ENCODE measurements at places on chromosomes 5 and 9.
A peak's percentile ranks its signal among the peaks of the same experiment; 100 is the strongest.

DNA sequence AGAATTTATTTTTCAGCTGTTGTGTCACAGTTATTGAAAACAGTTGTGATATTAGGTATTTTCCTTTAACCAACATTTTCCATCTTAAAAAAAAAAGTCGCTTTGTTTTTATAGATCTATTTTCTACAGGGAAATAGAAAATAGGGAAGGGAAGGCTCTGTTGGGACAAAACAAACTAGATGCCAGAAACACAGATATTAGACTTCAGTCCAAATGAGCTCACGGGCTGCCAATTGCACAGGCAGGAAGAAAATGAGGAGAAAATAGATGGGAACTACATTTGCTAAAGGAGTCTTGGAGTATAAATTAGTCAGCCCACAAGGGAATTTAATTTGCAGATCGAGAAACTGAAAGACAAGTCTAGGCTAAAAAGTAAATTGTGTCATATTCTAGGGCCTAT lies 21.4 kb upstream of the ISOC1 start:
- DNase-seq: no peak

GRCh38 chr5:165224366-165225045 lies 1719.1 kb downstream of the MAT2B start:
- DNase-seq: no peak

DNA sequence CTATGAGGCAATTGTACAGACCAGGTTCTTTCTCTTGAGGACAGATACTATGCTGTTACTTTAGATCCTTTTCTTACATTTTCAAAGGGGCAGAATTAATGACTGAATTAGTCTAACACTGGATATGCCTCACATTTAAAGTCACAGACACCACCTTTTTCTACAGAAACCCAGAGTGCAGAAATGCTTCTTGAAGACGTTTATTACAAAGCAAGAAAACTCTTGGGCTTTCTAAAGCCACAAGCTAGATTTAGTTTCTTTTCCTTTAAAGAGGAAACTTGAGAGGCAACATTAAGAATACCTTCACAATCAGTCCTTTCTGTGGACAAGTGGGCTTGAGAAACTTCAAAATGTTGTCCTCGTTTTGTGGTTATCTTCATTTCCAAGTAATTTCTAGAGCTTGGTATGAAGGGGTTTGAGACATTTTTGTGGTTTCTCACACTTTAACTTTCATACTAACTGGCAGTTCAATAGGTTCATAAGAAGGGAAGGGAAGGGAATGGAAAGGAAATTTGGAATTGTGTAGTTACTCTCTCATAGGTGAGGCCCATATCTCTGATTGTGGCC lies 527.4 kb downstream of the RASEF start:
- no peak for DNase-seq

DNA sequence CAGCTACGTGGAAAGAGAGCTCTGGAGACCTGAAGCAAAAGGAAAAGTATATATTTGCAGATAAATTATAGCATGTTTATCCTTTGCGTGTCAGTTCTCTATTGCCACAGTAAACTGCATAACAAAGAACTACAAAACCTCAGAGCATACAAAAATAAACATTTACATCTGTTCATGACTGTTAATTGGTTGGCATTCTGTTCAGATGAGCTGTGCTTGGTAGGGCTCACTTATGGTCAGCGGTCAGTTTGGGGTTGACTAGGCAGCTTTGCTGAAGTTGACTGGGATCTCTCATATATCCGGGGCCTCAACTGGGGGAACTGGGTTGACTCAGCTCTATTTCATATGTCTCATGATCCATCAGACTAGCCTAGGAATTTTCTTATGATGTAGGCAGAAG lies 257.7 kb downstream of the TLE1 start:
- no peak for DNase-seq

- no peak for DNase-seq
Observed at GRCh38 chr5:139671096-139671841, 23.1 kb downstream of the CXXC5 start.

DNA sequence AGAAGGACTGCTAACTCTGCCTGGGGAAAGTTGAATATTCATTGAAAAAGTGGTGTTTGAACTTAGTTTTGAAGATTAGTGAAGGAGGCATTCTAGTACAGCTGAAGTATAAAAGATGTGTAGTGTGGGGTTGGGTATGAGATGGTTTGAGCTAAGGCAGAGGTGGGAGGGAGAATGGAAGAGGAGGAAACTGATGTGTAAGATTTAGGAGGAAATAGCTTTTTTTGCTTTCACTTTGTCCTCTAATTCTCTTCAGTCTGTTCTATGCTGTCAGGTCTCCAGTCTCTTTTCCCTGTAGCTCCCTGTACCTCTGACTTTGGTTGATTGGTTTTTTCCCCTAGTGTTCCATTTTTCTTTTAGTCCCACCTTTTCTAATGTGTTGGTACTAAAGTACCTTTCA lies 9.0 kb downstream of the CREBRF start:
- DNase-seq: no peak

- no peak for DNase-seq
Observed at GRCh38 chr5:135441350-135441831, 5.8 kb downstream of the DCANP1 start.

DNA sequence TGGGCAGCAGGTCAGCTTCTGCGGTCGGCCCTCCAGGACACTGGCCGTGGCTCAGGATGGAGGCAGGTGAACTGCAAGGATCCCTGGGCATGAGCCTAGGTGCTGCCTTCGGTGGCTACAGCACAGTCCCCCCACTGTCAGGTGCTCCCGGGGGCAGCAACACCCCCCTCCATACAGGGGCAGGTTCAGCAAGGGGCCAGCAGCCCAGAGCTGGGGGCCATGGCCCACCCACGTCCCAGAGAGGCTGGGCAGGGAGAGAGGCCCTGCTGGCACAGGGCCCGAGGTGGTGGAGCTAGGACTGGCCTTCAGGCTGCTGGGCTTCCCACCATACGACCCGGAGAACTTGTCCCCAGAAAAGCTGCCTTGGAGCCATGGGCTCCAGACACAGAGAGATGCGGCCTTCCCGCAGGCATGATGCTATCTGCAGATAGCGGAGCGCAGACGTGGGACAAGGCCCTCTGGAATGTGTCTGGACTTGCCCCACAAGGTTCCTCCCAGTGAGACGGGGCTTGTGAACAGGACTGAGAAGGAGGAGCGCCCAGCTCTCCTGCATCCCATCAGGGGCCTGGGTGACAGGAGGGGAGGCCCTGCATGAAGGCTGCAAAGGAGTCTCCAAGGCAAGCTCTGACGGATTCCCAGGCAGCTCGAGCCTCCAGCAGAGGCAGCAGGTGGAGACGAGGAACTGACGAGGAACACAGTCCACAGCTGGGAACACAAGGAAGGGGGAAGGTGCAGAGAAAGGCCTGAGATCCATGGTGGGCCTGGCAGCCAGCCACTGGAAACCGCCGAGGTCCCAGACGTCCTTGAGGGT lies 111.1 kb downstream of the VAV2 start:
- DNase-seq: no peak

- DNase-seq: no peak
Observed at GRCh38 chr5:94276751-94277150, 341.7 kb downstream of the KIAA0825 start.

DNA sequence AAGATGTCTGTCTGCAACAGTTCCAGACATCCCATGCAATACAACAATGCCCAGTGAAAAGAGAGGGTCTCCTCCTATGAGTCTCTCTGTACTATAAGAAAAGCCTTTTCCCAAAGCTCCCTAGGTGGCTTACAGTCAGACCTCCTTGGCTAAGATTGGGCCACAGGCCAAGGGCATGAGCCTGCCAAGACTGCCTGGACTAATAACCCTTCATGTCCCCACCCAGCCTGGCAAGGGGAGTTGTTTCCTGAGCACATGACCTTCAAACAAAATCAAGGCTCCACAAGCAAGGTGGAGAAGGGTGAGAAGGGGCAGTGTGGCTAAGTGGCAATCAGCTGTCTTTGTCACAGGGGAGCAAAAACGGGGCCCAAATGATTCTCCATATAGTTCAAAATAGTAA lies 75.6 kb upstream of the ZSWIM6 start:
- no peak for DNase-seq

GRCh38 chr5:88656221-88656950 lies 226.6 kb downstream of the MEF2C start:
- no peak for DNase-seq

DNA sequence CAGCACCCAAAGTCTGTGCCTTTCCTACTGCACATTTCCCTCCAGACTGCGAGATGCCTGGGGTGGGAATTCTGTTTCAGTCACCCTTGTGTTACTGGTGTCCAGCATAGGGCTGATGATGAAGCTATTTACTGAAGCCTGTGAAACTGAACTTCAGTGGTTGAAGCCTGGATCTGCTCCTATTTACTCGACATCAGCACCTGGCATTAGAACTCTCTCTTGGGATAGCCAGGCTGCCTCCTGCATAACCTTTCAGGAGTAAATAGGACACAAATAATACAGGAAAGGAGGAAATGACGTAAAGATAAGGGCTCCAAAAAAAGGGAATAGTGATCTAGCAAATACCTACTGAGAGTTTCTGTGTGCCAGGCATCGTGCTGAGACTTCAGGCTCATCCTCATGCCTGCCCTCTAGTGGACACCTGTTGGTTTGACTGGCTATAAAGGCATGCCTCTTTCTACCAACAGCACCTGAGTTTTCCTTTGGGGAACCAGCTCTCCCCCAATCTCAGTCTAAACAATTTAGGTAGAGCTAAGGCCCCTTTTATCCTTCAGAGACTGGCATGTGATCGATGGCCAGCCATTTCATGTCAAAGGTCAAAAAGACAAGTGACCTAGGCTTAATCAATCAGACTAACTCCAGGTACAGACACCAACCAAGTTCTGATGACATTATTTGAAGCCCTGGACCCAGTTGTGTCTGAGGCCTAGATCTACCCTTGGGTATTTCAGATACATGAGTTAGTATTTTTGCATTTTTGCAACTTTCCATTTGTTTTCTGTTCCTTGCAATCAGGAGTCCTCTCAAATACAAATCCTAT lies 192.1 kb upstream of the TRIM32 start:
- peak; percentile 47 for DNase-seq

- no peak for DNase-seq
Observed at GRCh38 chr5:80225189-80225933, 30.5 kb downstream of the SERINC5 start.

- no peak for DNase-seq
Observed at GRCh38 chr9:125646621-125647100, 60.3 kb downstream of the MAPKAP1 start.

- DNase-seq: peak; percentile 27
Observed at GRCh38 chr9:126777733-126778132, 27.1 kb upstream of the ZBTB43 start.

- no peak for DNase-seq
Observed at GRCh38 chr5:138738399-138738798, 14.8 kb upstream of the CTNNA1 start.

- no peak for DNase-seq
Observed at GRCh38 chr5:146574713-146575112, 58.7 kb upstream of the GPR151 start.

GRCh38 chr9:120683150-120683549 lies 31.1 kb downstream of the MEGF9 start:
- no peak for DNase-seq

DNA sequence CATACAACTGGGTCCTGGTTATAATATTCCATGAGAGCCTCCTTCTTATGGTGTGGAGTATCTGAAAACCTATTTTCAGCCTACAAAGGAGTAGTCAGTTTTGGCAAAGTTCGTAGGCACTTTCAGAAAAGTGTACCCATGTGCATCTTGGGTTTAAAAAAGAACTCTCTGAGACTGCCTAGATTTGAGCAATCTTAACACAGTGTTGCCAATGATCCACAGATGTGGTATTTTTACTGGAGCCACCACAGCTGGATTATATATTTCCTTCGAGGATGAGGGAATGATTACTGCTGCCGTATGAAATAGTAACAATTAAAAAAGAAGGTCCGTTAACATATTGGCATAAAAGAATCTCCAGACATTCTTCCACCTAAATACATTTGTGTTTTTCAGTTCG lies 1.1 kb downstream of the PALM2AKAP2 start:
- no peak for DNase-seq

- no peak for DNase-seq
Observed at GRCh38 chr9:18837402-18837801, 195.6 kb downstream of the SAXO1 start.

GRCh38 chr9:127606043-127606442 lies 6.0 kb upstream of the STXBP1 start:
- DNase-seq: no peak

DNA sequence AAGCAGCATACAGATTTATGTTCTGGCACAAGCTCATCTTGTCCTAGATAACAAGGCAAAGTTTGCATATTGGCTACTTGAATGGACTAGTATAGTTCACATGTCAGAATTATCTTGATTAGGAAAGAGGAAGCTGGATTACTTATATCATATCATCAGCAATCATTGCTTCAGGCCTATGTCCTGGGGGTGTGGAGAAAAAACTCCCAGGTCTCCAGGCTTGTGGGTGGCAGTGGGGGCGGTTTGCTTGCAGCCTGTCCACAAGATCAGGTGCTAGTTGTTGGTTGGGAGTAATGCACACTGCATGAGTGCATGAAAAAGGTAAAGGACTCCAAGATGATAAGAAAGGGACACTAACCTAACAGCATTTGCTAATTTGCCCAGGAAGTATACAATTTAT lies 326.4 kb upstream of the PDE4D start:
- no peak for DNase-seq

DNA sequence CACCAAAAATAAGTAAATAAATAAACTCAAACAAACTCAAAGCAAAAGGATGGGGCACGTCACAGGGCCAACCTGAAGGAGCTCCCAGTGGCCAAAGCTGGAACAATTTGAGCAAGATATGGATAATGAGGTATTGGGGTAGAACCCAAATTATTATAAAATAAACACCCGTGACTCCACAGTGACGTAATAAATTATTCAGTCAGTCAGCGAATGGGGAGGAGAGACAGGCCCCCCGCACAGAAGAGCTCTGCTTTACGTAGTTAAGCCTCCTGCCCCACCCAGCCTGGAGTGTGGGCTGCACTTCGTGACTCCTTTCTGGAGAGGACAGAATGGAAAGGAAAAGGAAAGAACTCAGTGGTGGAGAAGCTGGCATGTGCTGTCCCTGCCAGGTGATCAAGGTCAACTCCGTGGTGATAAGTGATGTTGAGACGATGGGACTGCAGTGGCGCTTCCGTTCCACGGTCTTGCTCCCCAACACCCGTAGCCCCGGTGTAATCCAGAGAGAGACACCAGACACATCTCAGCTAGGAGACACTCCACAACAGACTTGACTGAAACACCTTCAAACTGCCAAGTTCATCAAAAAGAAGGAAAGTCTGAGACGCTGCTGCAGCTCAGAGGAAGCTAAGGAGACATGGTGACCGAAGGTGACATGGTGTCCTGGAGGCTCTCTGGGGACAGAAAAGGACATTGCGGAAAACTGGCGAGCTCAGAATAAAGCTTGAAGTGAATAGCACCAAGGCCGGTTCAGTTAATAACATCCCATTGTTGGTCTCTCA lies 83.3 kb upstream of the COL5A1 start:
- no peak for DNase-seq

GRCh38 chr5:3509290-3509689 lies 86.3 kb upstream of the IRX1 start:
- no peak for DNase-seq

DNA sequence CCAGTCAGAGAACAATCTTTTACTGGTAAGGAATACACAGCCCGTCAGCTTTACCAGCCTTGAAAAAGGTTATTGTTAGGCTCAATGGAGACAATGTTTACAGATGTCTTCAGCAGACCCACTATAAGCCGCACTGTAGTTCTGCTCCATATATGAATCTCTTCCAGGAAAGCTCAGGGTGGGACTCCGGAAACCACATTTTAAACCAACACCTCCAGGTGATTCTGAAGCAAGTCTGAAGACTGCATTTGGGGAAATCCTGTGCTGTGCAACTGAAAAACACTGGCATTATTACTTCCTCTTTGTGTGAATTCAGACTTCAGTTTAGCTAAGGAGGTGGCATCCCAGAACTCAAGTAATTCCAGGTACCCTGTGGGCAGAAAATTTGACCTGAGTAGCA lies 3.5 kb downstream of the GZMK start:
- DNase-seq: peak; percentile 71

- no peak for DNase-seq
Observed at GRCh38 chr9:78269784-78270183, 27.1 kb upstream of the PSAT1 start.
